ENCODE measurements at places on chromosomes 11 and 22.

GRCh38 chr11:110974731-110975130 is 262.5 kb upstream of the ARHGAP20 start:
- DNase-seq, result no peak

GRCh38 chr11:2725368-2726300 is 25.8 kb upstream of the KCNQ1OT1 start:
- DNase-seq, result no peak

GRCh38 chr11:30546334-30546733 is 39.8 kb downstream of the MPPED2 start:
- DNase-seq, result no peak

DNA sequence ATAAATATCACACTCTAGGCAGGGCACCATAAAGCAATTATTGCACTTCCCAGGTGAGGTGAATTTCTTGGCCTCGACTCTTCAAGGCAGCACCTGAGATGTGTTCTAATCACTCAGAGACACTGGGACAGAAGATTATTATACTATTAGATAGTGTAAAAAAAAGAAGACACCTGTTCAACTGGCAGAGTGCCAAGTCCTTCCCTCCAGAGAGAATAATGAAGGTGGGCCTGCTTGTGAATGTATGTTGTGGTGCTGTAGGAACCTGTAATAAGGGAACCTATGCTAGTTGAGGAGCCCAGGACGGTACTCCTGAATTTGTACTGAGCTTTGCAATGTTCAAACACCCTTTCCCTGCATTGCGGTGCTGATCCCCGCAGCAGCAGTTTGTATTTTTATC is 107.5 kb downstream of the NXPE2 start:
- no peak for DNase-seq

DNA sequence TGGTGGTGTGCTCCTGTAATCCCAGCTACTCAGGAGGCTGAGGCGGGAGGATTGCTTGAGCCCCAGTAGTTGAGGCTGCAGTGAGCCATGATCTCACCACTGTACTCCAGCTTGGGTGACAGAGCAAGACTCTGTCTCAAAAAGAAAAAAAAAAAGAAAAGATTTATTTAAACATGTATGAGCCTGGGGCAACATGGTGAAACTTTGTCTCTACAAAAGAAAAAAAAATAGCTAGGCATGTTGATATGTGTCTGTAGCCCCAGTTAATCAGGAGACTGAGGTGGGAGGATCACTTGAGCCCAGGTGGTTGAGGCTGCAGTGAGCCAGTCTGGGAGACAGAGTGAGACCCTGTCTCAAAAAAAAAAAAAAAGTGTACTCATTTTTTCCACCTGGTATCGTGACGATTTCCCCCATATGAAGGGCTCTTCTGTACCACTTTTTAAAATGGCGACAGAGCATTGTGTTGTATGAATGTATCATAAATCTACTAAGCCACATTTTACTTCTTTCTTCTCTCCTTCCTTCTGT is 16.4 kb upstream of the KCTD14 start:
- DNase-seq, result no peak

DNA sequence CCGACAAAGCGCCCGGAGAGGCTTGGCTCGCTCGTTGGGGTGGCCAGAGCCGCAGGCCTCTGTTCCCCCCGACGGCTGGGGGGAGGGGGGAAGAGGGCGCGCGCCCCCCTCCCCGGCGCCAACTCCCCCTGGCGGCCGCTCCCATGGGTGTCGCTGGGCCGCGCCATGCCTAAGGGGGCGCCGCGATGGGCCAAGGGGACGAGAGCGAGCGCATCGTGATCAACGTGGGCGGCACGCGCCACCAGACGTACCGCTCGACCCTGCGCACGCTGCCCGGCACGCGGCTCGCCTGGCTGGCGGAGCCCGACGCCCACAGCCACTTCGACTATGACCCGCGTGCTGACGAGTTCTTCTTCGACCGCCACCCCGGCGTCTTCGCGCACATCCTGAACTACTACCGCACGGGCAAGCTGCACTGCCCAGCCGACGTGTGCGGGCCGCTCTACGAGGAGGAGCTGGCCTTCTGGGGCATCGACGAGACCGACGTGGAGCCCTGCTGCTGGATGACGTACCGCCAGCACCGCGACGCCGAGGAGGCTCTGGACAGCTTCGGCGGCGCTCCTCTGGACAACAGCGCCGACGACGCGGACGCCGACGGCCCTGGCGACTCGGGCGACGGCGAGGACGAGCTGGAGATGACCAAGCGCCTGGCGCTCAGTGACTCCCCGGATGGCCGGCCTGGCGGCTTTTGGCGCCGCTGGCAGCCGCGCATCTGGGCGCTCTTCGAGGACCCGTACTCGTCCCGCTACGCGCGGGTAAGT is 1.4 kb downstream of the KCNC1 start:
- no peak for DNase-seq

DNA sequence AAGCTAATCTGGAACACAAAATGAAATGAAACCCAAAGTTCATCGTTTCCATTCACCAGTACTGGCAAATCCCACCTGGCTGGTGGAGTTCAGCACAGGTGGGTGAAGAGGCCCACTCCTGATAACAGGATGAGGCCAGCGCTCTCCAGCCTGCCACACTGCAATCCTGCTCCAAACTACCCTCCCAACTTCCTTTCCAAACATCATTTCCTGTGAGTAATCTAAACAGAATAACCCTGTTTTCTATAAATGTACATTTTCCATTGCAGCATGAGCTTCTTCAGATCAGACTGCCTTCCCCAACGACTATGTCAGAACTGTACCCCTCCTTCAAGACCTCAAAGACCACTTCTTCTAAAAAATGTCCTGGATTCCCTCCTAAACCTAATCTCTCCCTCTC is 15.9 kb upstream of the NFRKB start:
- no peak for DNase-seq

DNA sequence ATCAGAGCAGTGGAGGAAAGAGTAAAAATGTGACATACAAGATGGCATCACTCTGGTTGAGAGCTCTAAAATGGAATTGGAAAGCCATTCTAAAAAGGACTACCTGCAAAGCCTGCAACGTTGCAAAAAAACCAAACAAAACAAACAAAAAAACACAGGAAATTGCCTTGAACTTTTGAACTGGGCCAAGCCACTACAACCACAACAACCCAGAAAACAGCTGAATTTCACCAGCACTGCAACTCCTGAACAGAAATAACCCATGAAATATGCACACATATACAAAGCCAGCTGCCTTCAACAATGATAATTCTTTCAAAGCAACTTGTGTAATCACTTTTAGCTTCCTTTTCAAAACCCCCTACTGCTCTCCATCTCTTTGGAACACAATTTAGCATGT is 326.6 kb upstream of the LRRC4C start:
- no peak for DNase-seq

DNA sequence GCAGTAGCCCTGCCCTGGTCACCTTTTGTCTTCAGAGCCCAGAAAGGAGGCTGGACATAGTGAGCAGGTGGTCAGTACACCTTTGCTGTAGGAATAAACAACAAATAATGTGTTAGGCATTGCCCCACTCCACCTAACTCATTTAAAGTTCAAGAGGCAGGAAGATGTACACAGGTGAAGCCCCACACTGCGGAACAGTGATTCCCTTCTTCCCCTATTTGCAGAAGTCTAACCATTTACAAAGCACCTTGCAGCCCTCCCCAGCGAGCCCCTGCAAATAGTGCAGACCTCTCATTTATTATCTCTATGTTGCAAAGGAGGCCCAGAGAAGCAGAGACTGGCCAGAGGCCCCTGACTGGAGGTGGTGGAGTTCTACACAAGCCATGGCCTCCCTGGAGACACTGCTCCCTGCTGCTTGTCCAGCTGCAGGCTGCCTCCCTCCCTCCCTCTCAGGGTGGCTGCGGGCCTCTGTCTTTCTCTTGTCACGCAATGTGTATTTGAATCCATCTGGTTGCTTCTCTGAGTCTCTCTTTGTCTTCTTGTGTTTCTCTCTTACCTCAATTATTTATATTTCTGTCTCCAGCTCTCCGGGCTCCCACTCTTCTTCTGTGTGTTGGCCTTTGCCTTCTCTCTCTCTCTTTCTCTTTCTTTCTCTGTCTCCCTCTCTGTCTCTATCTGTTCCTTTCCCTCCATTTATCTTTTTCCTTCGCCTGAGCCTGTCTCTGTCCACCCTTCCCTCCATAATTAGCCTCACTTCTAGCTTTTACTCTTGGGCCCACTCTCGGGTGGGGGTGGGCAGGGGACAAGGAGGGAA is 59.1 kb upstream of the PRDM11 start:
- DNase-seq, result no peak

- no peak for DNase-seq
Measured at GRCh38 chr11:74683941-74684481, 47.2 kb downstream of the CHRDL2 start.

DNA sequence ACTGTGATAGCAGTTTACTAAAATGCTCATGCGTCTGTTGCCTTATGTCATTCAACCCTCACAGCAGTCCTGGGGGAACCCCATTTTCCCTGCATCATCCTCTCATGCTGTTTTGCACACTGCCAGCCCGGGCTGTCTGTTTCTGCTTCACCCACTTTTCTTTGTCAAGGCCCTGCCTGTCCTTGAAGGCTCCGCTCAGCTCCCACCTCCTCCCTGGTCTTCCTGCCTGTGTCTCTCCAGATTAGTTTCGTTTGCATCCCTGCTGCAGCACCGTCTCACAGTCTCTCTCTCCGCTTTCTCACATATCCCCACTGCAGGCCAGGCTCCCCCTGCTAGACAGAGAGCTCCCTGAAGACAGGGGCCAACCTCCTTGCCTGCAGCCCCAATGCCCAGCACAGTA is 29.9 kb downstream of the SERPINH1 start:
- no peak for DNase-seq

GRCh38 chr11:4090258-4090657 is 4.3 kb upstream of the RRM1 start:
- DNase-seq, result no peak

- no peak for DNase-seq
Measured at GRCh38 chr11:106186630-106187029, 109.2 kb downstream of the AASDHPPT start.

DNA sequence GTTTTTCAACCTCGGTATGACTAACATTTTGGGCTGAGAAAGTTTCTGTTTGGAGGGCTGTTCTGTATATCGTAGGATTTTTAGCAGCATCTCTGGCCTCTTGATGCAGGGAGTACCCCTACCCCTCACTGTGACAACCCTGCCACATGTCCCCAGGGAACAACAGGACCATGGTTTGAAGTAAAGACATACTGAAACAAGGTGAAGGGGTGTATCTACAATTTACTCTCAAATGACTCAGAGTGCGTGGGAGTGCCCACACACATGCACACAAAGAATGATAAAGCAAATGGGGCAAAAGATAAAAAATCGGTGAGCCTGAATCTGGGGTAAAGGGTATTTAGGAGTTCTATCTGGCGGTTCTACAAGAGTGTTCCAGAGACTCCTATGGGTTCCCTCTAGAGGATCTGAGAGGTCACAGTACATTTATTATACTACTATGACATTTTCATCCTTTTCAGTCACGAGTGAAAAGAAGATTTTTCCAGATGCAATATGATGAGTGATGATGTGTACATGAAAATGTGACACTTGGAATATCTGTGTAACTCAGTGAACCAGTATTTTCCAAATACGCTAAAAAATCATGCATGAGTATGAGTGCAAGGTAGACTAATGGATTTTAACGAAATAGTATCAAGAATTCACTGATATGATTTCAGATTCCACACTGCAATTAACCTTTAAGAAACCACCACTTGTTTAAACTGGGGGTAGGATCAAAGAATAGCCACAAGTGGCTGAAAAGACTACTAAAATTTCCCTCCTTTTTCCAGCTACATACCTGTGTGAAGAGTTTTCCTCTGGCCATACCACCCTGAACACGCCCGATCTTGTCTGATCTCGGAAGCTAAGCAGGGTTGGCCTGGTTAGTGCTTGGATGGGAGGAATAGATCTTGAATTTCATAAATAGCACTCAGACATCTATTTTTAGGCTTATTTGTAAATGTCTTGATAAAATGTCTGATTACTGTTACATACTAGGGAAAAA is 56.3 kb upstream of the YPEL1 start:
- DNase-seq, result no peak

DNA sequence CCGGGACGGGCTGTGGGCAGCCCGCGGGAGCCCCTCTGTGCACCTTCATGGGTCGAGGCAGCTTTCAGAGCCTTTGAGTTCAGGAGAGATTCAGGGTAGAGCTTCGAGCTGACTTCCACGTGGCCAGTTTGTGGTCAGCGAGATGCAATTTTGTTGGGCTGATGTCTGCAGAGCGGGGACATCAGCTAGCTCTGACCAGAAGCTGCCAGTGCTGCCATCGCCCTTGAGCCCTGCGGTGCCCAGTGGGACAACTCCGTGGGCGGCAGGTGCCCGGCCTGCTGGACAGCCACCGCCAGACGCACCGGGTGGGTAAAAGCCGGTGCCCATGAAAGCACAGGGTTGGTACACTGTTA is 719 bp downstream of the TALDO1 start:
- no peak for DNase-seq

DNA sequence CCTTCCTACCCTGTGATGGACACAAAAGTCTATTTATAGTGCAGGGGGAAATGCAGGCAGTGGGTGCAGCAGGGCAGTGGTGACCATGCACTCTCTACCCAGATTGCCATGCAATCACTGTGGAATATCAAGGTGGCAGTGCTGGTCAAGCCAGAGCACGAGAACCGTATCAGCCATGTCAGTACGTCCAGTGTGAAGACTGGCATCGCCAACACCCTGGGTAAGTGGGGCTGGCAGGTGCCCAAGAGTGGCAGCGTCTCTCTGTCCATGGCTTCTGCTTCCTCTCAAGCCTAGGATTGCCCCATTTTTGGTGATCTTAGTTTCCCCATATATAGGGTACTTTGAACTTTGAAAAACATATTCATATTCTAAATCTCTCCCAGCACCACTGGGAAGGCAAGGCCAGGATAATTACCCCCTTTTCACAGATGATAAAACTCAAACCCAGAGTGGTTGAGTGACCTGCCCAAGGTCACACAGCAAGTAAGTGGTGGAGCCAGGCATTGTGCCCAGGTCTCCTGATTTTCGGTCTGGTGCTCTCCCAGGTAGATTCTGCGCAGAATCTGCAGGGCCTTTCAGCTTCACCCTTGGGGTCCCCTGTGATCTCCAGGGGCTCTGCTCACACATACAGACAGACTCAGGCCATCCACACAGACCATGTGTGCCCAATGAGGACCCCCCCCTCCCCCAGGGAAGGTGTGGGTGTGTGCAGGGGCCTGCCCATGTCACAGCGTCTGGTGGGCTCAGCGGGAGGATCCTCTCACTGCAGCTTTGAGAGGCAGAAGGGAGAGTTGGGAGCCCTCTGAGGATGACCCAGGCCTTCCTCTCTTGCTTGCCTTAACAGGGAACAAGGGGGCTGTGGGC is 7.1 kb downstream of the INPPL1 start:
- DNase-seq, result no peak

GRCh38 chr22:45358127-45358526 is 48.4 kb downstream of the FAM118A start:
- no peak for DNase-seq

GRCh38 chr11:113670149-113670830 is 35.8 kb downstream of the TMPRSS5 start:
- no peak for DNase-seq
